ENCODE measurements at places on chromosomes 13 and 19.

GRCh38 chr19:13013649-13014048 lies 18.4 kb downstream of the NFIX start:
- DNase-seq: no peak

- DNase-seq: no peak
Measured at GRCh38 chr13:100619940-100620339, 31.4 kb upstream of the GGACT start.

DNA sequence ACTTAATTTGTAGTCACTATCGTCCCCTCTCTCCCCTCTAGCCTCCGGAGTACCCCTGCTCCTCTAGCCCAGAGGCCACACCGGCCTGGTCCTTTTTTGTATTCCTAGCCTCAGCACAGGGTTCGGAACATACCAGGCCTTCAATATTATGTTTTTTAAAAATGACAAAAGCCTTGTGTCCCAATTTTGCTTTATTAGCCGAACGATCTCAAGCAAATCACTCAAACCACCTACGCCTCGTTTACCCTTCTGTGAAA lies 463 bp upstream of the POMP start:
- no peak for DNase-seq

GRCh38 chr13:28719227-28720055 lies 671 bp upstream of the SLC46A3 start:
- peak; percentile 40 for DNase-seq

GRCh38 chr13:107518780-107519179 lies 696.6 kb downstream of the LIG4 start:
- no peak for DNase-seq

DNA sequence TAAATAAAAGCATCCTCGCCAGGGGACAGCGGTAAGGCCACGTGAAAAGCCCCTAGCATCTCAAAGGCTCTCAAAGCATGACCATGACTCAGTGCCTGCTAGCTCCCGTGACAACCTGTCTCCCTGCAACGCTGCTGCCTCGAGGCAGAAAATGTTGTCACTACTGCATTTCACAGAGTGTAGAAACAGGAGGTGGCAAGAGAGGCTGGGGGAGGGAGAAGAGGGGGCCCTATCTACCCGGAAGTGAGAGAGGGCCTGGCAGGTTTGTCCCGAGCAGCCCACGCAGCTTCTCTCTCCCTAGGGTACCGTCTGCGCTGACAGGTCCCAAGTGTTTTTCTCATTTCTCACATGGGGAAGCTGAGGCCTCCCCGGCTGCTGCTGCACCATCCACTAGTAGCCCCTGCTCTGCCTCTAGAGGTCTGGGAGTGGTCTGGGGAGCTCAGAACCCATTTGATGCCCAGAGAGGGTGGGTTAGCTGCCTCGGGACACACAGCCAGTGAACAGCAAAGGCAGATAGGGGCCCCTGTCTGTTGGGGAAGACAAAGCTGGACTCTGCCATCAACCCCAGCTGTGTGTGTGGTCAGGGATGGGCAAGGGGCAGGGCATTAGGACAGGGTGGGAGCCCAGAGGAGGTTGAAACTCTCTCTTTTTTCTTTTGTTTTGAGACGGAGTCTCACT lies 3.7 kb downstream of the TINCR start:
- DNase-seq: no peak

GRCh38 chr19:48970923-48971395 lies 5.8 kb downstream of the FTL start:
- no peak for DNase-seq

DNA sequence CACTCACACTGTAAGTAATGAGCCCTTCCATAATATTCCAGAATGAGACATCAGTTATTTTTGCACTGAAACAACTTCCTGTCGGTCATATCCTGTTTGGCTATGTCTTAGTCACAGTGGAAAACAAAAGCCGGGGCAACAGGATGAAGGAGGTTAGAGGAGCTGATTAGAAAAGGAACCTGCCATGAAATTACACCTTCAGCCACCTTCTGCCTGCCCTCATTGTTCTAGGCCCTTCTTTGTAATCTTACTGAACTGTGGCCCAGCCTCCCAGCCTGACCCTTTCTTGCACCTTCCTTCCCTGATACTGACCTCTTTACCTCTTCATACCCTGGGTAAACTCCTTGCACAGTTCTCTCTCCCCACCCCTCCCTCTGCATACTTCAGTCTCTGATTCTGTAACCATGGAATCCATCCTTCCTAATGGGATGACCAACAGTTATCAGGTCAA lies 67.3 kb downstream of the DOCK9 start:
- no peak for DNase-seq

DNA sequence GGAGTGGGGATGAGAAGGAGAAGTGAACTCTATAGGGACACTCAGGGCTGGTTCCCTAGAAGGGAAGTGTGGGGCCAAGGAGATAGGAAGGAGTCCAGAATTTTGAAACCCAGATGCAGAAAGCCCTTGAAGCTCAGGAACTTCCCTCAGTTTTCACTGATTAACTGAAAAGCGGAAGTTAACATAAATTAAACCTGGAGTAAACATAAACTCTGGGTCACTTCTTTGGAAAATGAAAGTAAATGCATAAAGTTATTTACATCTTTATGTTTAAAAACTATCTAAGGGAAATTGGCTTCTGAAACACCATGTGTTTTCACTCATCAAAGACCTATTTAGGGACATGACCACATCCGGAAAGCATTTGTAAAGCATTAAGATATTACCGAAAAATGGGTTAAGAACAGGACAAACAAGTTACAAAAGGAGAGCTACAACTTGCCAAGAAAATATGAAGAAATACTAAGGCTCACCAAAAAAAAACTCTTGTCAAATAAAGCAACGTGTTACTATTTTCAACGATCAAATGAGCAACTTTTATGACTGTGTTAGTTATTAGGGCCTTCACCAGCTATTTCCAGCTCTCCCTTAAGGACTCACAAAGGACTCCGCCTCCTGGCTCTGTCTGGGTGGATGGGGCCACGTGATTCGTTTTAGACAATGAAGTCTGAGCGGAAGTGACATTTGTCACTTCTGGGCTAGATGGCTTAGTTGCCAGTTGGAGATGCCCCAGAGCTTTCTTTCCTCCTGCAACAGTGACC lies 439.1 kb upstream of the ZNF507 start:
- no peak for DNase-seq

DNA sequence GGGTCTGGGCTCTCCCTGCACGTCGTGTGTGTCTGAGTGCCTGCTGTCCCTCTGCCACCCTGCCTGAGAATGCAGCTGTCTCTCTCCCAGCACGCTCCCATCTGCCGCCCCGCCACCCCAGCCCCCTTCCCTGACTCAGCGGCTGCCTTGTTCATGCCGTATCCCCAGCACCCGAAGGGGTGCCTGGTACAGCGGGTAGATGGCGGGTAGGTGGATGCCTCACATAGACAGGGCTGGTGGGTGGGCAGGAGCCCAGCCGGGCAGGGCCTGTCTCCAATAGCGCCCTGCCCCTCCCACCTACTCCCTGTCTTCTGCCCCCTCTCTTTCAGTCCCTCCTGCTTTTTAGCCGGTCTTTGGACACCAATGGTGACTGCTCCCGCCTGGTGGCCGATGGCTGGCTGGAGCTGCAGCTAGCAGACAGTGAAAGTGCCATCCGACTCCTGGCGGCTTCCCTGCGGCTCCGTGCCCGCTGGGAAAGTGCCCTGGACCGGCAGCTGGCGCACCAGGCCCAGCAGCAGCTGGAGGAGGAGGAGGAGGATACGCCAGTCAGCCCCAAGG lies 30.3 kb downstream of the DHX34 start:
- DNase-seq: no peak

DNA sequence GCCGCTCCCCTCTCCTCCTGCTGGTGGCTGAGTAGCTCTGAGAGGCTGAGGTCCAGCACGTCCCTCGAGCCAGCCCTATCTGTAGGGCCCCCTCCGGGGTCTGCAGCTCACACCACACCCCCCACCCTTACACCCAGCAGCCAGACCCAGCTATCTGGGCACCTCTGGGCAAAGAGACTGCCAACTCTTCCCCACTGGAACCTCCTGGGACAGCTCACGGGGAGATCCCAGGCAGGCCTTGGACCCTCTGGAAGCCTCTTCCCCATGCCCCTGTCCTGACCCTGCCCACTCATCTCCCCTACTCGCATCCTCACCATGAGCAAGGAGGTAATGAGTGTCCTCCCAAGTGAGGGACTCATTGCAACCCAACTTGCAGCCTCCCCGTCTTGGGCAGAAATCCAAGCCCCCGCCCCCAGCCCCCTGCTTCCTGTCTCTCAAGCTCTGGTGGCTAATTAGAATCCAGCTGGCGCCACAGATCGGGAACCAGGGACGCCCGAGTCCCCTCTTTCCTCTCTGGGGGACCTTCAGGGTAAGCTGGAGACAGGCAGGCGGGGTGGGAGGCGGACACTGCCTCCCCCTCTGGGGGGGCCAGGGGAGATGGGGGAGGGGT lies 22.1 kb downstream of the ADGRL1 start:
- DNase-seq: no peak

DNA sequence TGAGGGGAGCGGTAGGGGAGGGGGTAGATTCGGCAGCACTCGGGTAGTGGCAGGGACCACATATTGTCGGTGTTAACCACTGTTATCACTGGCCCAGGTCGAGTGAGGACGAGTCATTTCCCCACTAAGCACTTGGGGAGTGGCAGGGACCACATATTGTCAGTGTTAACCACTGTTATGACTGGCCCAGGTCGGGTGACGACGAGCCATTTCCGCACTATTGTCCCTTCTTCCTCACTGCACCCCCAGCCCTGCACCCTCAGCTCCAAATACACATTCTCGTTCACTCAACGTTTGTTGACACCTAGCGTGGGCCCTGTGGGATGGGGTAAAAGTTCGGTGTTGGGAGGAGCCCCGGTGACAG lies 467 bp upstream of the CLN5 start:
- DNase-seq: no peak

DNA sequence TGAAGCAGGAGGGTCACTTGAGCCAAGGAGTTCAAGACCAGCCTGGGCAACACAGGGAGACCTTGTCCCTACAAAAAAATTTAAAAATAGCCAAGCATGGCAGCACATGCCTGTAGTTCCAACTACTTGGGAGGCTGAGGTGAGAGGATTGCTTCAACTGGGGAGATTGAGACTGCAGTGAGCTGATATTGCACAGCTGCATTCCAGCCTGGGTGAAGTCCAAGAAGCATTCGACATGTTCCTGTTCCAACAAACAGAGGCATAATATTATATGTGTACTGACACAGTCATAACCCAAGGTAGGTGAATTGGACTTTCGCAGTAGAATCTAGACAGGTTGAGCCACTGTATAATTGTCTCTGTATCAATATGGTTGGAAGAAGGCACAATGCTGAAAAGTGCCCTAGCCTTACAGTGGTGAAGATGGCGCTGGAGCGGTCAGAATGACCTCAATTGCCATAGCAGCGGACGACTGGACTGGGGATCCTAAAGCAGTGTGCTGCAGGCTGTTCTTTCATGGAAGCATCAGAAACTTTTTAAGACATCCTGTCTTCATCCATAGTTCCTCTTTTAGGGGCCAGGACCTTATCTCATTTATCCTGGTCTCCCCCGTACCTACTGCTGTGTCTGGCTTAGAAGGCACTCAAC lies 112.0 kb upstream of the CLDN10 start:
- no peak for DNase-seq

Measured in cortex of kidney (tissue), 1 donor.